Upper lobe of right lung (tissue), 1 donor: ENCODE measurements at places on chromosomes 3 and 15. TPM values are rescaled to one million over a fixed set of nuclear protein-coding genes. Genes with fewer than 3 reads are reported as not detected.

DNA sequence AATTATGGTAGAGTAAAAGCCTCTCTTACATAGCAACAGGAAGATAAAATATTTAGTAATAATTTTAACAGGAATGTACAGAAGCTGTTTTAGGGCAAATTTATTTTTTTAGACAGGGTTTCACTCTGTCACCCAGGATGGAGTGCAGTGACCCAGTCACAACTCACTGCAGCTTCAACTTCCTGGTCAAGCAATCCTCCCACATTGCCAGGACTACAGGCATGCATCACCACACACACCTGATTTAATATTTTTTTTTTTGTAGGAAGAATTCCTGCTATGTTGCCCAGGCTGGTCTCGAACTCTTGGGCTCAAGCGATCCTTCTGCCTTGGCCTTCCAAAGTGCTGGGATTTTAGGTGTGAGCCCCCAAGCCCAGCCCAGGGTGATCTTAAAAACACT lies 61.1 kb downstream of the PCCB start:
- no peak overlapping the region for H3K27ac ChIP-seq
- H3K36me3 ChIP-seq = no peaks in the 10 kb centered on the region
- H3K27me3 ChIP-seq = no peaks in the 10 kb centered on the region
- DNase-seq = no peak
- H3K4me1 ChIP-seq = no peaks in the 10 kb centered on the region

Gene MEX3B
- total RNA-seq = 1.9 TPM

GRCh38 chr15:48940508-48940907 lies 23.2 kb downstream of the SHC4 start:
- H3K27me3 ChIP-seq = no peaks in the 10 kb centered on the region
- no peaks in the 10 kb centered on the region for H3K36me3 ChIP-seq
- DNase-seq = no peak
- no peak overlapping the region for H3K4me3 ChIP-seq
- H3K27ac ChIP-seq = no peak overlapping the region

- H3K27ac ChIP-seq = peak overlapping the region; percentile 42
- peaks cover 31% of the 10 kb centered on the region for H3K4me1 ChIP-seq
- DNase-seq = no peak
- H3K36me3 ChIP-seq = no peaks in the 10 kb centered on the region
- no peak overlapping the region for H3K4me3 ChIP-seq
- H3K27me3 ChIP-seq = no peaks in the 10 kb centered on the region
Observed at GRCh38 chr3:37941608-37942508, 48.7 kb upstream of the VILL start.

GRCh38 chr3:46922426-46922825 lies 44.9 kb downstream of the PTH1R start:
- H3K4me1 ChIP-seq = peaks cover 21% of the 10 kb centered on the region
- DNase-seq = no peak
- H3K27ac ChIP-seq = no peak overlapping the region
- H3K36me3 ChIP-seq = peaks cover 95% of the 10 kb centered on the region
- H3K4me3 ChIP-seq = no peak overlapping the region
- H3K27me3 ChIP-seq = no peaks in the 10 kb centered on the region

DNA sequence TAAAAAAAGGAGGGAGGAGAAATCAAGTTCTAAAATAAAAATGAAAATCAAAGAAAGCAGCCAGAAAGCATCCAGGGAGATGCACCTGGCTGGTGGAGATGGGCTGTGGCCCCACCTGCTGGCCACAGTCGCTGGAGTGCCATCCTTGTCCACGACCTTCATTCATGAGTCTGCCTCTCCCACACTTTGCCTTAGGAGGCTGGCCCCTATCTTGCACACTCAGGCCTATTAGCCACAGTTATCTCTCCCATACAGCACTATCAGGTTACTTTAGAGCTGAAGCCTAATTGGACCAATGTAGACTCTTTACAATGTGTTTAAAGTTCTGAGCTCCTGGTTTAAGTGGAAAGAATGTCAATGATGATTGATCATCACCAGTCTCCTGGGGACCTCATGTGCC lies 392.0 kb upstream of the RORA start:
- no peaks in the 10 kb centered on the region for H3K27me3 ChIP-seq
- H3K27ac ChIP-seq = no peak overlapping the region
- no peaks in the 10 kb centered on the region for H3K36me3 ChIP-seq
- H3K4me3 ChIP-seq = no peak overlapping the region
- H3K4me1 ChIP-seq = no peaks in the 10 kb centered on the region
- DNase-seq = no peak

GRCh38 chr15:39135989-39136388 lies 444.9 kb upstream of the THBS1 start:
- no peaks in the 10 kb centered on the region for H3K27me3 ChIP-seq
- peaks cover 10% of the 10 kb centered on the region for H3K4me1 ChIP-seq
- no peak overlapping the region for H3K4me3 ChIP-seq

Gene CYP1A1
- total RNA-seq = 2.4 TPM

DNA sequence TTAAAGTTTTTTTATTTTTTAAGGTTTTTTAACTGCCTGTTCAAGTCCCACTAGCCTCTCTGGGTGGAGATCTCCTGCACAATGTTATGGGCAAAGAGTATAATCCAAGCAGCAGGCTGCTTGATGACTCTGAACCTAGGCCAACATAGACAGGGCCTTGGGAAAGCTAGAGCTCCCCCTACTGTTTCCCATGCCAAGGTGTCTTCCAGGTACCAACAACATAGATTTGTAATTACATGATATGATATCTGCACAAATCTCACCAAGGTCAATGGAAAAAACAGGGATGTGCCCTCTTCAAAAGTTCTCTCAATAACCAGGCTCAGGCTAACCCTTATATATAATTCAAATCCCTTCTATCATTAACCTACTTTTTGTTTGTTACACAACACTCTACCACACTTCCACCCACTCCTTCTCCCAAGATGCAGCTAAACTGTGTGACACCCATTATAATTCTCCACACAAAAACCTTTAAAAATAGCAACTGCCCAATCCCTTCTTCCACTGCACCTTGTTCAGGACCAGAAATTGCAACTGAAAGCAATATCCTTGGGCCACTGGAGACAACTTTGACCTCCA lies 43.8 kb downstream of the RBM15B start:
- no peak for DNase-seq
- peaks cover 3% of the 10 kb centered on the region for H3K4me1 ChIP-seq
- peaks cover 60% of the 10 kb centered on the region for H3K36me3 ChIP-seq
- no peaks in the 10 kb centered on the region for H3K27me3 ChIP-seq
- no peak overlapping the region for H3K27ac ChIP-seq

DNA sequence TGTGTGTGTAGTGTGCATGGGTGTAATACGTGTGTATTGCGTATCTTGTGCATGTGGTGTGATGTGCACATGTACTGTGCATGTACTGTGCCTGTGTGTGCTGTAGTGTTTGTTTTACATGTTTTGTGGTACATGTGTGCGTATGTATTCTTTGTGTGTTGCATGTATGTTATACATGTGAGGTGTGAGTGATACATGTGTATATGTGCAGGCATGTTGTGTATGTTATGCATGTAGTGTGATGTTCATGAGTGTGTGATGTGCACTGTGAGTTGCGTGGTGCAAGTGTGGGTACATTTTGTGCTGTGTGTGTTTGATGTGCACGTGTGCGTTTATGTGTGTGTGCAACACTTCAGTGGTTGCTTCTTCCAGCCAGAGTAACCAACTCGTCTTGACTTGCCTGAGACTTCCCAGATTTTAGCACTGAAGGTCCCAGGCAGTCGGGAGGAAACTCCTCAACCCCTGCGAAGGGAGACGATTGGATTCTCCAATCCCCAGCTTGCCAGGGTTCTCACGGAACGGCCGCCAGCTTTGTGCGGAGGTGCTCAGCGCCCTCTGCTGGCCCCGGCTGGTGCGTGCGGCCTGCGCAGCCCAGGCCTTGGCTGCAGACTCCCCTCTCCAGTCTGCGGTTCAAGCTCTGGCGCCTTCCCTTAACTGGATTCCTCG lies 3.6 kb downstream of the GALNT15 start:
- H3K27me3 ChIP-seq = no peaks in the 10 kb centered on the region
- peak; percentile 86 for DNase-seq
- H3K36me3 ChIP-seq = no peaks in the 10 kb centered on the region
- no peak overlapping the region for H3K27ac ChIP-seq
- H3K4me3 ChIP-seq = peak overlapping the region; percentile 40

GRCh38 chr15:88012233-88012632 lies 244.3 kb downstream of the NTRK3 start:
- H3K36me3 ChIP-seq = no peaks in the 10 kb centered on the region
- peaks cover 5% of the 10 kb centered on the region for H3K4me1 ChIP-seq
- no peaks in the 10 kb centered on the region for H3K27me3 ChIP-seq
- no peak for DNase-seq
- H3K4me3 ChIP-seq = no peak overlapping the region
